ENCODE measurements at places on chromosomes 4 and X. TPM values are rescaled to one million over a fixed set of nuclear protein-coding genes. Genes with fewer than 3 reads are reported as not detected.
A peak's percentile ranks its signal among the peaks of the same experiment; 100 is the strongest.

DNA sequence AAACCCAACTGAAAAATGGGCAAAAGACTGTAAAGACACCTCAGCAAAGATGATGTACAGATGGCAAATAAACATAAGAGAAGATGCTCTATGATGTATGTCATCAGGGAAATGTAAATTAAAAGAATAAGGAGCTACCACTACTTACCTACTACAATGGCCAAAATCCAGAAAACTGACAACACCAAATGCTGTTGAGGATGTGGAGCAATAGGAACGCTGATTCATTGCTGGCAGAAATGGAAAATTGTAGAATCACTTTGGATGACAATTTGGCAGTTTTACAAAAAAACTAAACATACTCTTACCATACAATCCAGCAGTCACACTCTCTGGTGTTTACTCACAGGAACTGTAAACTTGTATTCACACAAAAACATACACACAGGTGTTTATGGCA is 222.3 kb upstream of the LDB2 start:
- DNase-seq, result no peak

- DNase-seq, result no peak
These were observed 4.9 kb downstream of the CDKN2AIP start for GRCh38 chr4:183449193-183449882.

Gene CFI
- total RNA-seq, result 485 TPM

DNA sequence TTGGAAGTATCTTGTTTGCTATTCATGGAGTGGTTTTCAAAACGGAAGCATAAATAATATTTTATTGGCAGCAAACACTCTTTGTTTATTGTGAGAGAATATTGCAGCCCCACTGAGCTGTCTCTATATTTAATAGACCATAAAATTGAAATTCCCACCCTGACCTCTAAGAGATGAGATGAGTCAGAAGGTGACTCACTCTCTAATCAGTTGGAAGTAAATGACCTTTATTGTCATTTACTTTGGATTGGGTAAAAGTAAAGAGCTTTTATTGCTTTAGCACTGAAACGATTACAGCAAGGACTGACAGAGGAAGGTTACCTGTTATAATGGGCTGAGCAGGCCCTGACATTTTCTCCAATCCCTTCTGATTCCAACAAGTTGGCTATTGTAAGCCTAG is 55.0 kb downstream of the SYTL5 start:
- DNase-seq, result no peak

DNA sequence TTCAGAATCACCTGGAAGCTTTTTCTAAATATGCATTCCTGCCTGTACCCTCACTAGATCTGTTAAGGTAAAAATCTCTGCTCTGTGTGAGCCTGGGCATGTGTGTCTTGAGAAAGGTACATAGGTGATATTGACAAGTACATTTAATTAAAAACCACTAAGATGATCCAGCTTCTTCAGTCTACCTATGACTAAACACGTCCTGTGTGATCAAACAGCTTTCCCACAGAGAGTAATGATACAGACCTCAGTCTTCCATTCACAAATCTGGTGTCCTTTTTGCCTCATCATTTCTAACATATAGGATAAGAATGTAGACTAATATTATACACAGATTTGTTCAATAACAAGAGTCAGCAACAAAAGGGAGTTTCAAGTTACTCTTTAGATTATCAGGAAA is 42.6 kb downstream of the GALNT7 start:
- no peak for DNase-seq

DNA sequence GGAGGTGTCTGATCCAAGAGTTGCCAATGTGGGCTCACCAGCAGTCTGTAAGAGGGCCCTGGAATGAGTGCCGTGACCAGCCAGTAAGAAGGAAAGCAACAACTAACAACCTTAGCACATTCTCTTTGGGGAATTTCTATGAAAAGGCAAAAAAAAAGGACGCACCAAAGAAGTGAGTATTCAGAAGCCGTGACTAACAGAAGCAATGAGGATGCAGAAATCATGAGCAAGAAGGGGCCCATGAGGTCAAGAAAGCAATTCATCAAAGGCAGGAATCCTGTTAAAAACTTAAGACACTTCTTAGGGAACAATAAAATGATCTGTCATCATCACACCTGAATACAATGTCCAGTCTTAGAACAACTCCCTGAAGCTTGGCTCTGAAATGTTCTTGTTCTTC is 260.5 kb downstream of the RAPGEF2 start:
- no peak for DNase-seq

GRCh38 chr4:39614487-39615162 is 24.0 kb downstream of the SMIM14 start:
- no peak for DNase-seq

DNA sequence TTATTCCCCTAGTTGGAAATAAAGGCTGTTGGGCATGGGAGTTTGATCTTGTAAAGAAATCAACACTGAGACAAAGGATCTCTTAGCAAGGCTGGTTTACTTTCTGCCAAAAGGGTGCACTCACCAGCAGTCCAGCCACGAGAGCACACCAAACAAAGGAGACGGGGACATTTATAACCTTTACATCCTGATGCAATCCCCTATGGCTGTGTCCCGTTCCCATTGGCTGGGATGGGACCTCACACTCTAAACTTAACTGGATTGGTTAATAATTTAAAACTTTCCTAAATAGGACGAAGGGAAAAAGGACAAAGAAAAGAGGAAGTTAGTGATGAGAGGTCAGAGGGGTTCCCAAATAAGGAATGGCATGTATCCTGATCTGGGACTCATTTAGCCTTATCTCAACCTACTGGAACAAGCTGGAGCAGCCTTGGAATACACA is 17.9 kb downstream of the METAP1 start:
- no peak for DNase-seq

- no peak for DNase-seq
These were observed 94.4 kb downstream of the GRIA2 start for GRCh38 chr4:157314906-157315305.

DNA sequence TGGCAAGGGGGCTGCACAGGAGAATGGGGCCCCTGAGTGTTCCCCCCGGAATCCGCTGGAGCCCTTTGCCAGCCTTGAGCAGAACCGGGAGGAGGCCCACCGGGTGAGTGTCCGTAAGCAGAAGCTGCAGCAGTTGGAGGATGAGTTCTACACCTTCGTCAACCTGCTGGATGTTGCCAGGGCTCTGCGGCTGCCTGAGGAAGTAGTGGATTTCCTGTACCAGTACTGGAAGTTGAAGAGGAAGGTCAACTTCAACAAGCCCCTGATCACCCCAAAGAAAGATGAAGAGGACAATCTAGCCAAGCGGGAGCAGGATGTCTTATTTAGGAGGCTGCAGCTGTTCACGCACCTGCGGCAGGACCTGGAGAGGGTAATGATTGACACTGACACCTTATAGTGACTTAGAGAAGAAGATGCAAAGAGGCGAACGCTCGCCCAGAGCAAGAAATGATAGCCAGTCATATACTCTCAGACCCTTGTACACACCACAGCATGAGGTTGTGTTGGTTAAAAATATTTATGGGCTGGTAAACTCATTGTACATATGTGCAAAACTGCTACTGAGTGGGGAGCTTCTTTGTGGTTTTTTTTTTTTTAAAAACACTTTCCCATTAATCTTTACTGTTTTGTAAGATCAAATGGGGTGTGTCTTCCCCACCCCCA is 52.5 kb downstream of the JADE1 start:
- no peak for DNase-seq

Gene SRPK3
- not detected for total RNA-seq

Gene NEUROG2
- not detected for total RNA-seq

Gene SYTL4
- 1.2 TPM for total RNA-seq

GRCh38 chr4:15239866-15240265 is 188.0 kb upstream of the C1QTNF7 start:
- no peak for DNase-seq

Gene IL13RA1
- total RNA-seq, result 24.5 TPM

GRCh38 chr4:52633846-52634245 is 25.3 kb downstream of the USP46 start:
- DNase-seq, result no peak

- DNase-seq, result peak; percentile 51
These were observed 426 bp downstream of the SLBP start for GRCh38 chr4:1711571-1712215.

Gene COL4A5
- 389 TPM for total RNA-seq

Gene TMEM187
- total RNA-seq, result 11.5 TPM

- peak; percentile 72 for DNase-seq
These were observed 35.7 kb upstream of the TBC1D14 start for GRCh38 chr4:6873792-6874461.

- DNase-seq, result no peak
These were observed 362.1 kb upstream of the ATOH1 start for GRCh38 chr4:93466446-93466845.

Gene SYNPO2
- 22.6 TPM for total RNA-seq

DNA sequence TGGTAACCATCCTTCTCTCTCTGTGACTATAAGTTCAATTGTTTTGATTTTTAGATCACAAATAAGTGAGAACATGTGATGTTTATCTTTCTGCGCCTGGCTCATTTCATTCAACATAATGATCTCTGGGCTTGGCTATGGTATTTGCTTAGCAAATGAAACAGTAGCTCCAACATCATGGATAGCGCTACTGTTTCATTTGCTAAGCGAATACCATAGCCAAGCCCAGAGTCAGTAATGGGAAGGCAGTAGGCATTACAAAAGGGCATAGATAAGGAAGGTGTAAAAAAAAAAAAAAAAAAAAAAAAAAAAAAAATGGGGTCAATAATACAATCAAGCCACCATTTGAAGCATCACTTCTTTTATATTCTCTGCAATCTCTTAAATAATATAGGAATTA is 469.0 kb upstream of the ATOH1 start:
- no peak for DNase-seq

Measured in mesothelial cell of epicardium (in vitro differentiated cells).